Stimulated activated CD4-positive, alpha-beta T cell treated with anti-CD3 and anti-CD28 coated beads, Interleukin-1b, Interleukin-23, amount 100 ng/mL, for 1 hour (primary cell): ENCODE measurements at places on chromosomes 3 and 15.

- no peak for DNase-seq
These were observed 64.7 kb upstream of the IL12A start for GRCh38 chr3:159923956-159924355.

DNA sequence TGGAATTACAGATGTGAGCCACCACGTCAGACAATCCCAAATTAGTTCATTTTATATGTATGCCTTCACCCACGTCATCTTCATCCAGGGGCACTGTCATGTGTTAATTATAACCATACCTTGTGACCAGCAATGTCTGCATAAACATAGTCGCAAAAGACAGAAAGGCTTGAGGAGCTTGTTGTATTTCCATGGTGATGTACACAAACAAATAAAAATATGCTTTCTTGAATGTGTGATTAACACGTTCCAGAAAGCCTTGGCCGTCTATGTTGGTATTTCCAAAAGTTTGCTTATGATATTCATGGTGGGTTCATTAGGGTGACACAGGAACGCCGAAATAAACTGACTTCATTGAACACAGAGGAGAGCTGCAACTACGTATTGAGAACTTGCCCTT lies 524.7 kb upstream of the ZNF717 start:
- DNase-seq = no peak

DNA sequence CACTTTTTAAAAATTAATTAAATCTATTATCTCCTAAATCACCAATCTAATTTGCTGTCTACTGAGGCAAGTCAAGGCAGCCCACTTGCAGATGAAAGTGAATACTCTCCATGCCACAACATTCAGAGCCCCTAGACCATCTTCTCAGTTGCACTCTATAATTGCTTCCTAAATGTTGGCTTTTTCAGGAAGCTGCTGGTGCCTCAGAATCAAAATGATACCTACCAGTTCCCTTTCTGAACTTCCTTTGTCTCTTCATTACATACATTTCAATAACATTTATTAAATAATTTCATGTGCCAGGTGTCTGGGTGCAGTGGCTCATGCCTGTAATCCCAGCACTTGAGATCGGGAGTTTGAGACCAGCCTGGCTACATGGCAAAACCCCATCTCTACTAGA lies 124.1 kb downstream of the SERPINI1 start:
- DNase-seq = no peak

DNA sequence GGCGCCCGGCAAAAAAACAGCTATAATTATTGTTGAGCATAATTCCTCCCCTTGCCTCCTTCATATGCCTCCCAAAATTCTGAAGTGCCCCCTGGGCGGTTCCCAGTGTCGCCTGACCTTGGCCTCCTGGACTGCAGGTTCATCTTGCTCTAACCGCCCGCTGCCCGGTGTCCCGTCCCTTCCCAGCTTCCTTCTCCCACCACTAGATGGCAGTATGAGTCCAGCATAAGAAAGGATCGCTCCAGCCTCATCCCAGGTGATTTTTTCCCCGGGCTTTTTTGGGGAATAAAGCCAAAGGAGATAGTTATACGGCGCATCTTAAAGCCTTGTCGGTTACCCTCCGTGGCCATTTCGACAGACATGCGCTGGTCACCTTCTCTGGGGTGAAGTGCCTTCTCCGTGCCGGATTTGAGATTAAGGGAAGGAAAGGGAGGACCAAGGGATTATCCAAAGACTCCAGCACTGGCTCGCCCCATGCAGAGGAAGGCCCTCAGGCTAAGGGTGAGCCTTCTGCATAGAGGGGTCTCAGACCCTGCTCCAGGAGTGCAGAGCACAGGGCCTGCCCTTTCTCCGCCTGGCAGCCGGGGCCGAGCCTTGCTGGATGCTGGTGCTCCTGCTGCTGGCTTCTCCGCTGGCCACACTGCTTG lies 45.8 kb upstream of the TRA2B start:
- peak; percentile 27 for DNase-seq

GRCh38 chr3:71874618-71875017 lies 89.7 kb upstream of the PROK2 start:
- DNase-seq = no peak

GRCh38 chr3:177604181-177604580 lies 406.9 kb upstream of the TBL1XR1 start:
- no peak for DNase-seq

- DNase-seq = no peak
These were observed 17.8 kb upstream of the FGF12 start for GRCh38 chr3:192745150-192745549.

DNA sequence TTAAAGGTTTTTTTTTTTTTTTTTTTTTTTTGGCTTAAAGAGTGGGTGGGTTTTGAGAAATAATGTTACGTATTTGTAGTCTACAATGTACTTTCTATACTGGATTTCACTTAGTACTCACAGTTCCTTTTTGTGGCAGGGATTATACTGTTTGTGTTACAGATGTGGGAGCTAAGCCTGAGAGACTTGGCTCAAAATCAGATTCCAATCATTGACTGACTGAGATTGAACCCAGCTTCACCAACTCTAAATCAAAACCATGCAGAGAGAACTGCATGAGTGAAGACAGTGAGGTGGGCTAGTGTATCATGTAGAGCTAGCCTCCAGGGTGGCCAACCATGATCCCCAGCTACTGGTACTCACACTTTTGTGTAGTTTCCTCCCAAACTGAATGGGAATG lies 68.0 kb downstream of the TMEM108 start:
- no peak for DNase-seq
